Purkinje cell (primary cell): ENCODE measurements at places on chromosomes 5 and 9. TPM values are rescaled to one million over a fixed set of nuclear protein-coding genes. Genes with fewer than 3 reads are reported as not detected.

The GPX3 gene
- polyA plus RNA-seq = 2.3 and 6.8 TPM in 2 replicates

The NKD2 gene
- polyA plus RNA-seq = 0.13 and 0.48 TPM in 2 replicates

The TAF1L gene
- polyA plus RNA-seq = not detected in 2 replicates

The GRM6 gene
- 0.05 TPM in 1 of 2 replicates, not detected in the other for polyA plus RNA-seq

The FRMD3 gene
- 0.35 and 5.1 TPM in 2 replicates for polyA plus RNA-seq

The PLCXD3 gene
- 9.7 and 10.4 TPM in 2 replicates for polyA plus RNA-seq

The CSF1R gene
- polyA plus RNA-seq = 0.25 and 0.27 TPM in 2 replicates
